ENCODE measurements at places on chromosomes 16 and 17.

DNA sequence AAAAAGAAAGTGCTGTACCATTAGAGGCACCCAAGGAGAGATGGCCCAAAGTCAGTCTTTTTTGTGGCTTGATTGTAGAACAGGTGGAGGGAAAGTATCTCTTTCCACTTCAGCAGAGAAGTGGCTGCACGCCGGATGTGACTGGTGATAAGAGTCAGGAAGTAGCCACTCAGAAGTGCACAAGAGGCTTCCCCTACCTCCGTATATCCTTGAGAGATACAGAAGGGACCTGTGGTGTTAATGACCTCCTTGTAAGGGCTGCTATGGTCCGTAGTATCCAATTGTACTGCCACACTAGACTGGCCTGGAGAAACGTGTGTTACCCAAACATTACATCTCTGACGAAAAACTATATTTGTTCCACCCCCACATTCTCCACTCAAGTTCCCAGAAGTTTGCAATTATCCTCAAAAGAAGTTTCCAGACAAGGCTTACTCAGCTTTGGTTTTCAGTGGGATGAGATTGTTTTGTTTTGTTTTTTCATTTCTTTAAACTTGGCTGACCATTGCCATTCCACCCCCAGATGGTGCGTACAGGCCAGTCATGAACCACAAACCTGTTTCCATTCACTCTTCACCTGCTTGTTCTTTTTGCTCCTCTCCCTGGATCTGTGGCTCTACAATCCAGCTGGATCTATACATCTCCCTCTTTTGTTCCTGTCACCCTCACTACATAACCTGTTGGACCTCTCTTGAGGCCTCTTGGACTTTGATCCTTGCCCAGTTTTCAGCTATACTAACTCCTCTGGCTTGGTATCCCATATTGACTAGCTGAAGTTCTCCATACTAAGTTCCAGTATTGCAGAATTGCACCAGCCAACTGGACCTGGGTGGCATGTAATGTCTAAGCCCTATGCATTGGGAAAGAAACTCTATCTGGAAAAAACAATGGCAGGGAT is 20.7 kb upstream of the MED13 start:
- no peak for DNase-seq

GRCh38 chr16:26263406-26263805 is 571.6 kb downstream of the HS3ST4 start:
- no peak for DNase-seq

GRCh38 chr17:32348483-32348800 is 1.5 kb upstream of the ZNF207 start:
- no peak for DNase-seq

DNA sequence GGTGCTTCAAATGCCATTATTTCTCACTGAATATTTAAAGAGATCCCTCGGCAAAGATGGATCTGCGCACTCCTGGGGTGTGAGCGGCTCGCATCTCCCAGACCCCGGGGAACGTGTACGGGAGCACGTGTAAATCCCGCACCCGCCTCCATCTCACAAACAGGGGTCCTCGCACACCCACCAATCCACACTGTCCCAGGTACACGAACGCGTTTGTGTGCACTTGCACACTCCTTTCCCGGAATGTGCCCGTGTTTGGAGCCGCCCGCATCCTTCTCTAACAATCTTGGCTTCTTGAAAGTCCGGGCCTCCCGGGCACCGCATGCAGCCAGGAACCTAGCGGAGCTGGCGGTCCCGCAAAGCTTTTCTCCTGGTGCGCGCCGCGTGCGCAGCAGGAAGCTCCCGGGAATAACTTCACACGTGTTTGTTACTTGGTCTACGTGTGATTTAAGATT is 2.5 kb upstream of the SALL1 start:
- no peak for DNase-seq

DNA sequence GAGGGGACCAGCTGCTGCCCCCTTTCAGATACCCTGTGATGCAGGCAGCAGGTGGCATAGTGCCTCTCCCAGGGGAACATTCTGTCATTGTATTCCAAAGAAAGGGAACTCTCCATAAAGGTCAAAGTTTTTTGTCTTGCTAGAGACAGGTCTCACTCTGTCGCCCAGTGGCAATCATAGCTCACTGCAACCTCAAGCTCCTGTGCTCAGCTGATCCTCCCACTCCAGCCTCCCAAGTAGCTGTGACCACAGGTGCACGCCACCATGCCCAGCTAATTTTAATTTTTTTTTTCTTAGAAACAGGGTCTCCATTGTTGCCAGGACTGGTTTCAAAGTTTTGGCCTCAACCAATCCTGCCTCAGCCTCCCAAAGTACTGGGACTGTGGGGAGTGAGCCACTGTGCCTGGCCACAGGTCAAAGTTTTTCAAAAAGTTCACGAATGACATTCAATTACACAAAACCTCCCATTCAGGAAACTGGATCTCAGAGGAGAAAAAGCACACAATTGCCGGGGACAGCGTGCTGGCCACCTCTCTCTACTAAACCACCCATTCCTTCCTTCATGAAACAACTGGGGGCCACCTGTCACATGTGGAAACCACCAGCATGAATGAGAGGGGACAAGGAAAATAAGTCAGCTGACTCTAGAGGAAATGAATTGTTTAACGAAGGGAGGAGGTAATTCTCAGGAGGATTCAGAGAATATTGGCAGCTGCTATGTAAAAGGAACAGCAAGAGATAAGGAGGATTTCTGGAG is 80.0 kb downstream of the MARCHF10 start:
- DNase-seq = no peak

DNA sequence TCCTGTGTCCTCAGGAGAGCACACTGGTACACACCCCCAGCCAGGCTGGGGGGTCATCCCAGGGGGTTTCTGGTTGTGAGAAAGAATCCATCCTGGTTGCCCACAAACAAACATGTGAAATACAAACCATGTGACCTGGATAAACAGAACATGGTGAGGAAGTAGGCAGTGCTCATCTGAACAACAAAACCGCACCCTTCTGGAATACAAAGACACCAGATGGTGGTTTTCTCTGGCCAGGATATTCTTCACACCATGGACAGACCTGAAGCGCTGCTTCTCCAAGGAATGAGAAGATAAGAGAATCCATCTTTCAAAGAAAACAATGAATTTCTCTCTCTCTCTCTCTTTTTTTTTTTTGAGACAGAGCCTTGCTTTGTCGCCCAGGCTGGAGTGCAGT is 302.3 kb downstream of the SLC39A11 start:
- no peak for DNase-seq

- no peak for DNase-seq
Measured at GRCh38 chr16:21163576-21163975, 5.1 kb downstream of the LDAF1 start.

GRCh38 chr16:20344611-20345010 is 7.9 kb downstream of the UMOD start:
- no peak for DNase-seq

GRCh38 chr17:16075949-16076348 is 76.3 kb downstream of the TTC19 start:
- no peak for DNase-seq

DNA sequence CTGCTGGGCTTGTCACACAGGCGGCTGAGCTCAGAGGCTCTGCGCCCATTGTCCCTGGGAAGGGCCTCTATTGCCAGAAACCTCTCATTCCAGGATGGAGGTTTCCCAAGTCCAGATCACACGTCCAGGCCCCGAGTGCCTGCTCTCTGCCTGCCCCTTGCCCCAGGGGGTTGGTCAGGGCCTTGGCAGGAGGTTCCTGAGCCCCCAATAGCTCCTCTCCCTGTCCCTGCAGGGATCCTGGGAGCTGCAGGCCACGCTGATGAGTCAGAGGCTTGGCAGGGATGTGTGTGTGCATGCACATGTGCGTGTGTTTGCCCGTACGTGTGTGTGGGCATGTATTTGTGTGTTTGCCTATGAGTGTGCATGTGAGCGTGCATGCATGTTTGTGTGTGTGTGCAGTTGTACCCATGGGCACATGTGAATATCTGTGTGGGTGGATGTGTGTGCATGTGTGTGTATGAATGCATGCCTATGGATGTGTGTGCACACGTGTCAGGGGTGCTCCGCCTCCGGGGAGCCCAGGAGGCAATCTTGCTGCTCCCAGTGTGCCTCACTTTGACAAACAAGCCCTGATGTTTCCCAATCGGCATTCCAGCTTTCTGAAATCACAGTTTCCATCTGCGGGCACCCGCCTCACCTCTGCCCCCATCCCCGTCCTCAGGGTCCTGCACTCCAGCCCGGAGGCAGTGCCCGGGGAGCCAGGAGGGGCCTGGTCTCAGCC is 98.4 kb upstream of the GSE1 start:
- DNase-seq = no peak

DNA sequence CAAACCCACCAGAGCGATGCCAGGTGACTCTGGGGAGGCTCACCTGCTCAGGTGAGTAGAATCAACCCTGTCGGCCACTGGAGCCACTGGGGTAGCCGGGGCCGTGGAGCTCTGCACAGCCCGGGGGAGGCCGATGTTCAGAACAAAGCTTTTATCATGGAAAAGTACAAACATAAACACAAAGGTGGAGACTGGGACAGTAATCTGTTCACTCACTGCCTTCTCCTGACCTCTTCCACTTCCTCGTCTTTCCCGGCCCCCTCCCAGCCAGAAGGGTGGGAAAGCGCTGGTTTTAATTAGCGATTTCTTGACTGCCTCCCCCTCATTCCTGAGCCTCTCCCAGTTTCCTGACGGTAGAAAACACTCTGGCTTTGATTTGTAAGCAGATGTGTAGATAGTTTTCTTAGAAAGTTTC is 9.8 kb upstream of the TEX19 start:
- DNase-seq = no peak

DNA sequence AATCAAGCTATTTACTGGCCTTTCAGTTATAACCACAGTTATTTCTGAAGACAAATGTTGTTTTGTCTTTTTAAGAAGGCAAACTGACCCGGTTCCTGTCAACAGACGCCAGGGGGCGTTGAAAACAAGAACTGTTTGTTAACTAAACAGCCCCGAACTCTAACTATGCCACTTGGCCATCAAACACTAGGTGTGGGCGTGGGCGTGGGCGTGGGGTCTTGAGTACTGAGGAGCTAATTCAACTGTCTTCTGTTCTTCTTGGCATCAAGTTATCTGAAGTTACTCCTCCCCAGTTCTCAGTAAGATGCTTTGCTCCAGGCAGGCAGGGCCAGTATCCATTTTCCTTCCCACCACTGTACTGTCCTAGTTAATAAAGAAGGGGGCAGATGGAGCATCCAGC is 63.3 kb upstream of the MTMR4 start:
- peak; percentile 64 for DNase-seq

DNA sequence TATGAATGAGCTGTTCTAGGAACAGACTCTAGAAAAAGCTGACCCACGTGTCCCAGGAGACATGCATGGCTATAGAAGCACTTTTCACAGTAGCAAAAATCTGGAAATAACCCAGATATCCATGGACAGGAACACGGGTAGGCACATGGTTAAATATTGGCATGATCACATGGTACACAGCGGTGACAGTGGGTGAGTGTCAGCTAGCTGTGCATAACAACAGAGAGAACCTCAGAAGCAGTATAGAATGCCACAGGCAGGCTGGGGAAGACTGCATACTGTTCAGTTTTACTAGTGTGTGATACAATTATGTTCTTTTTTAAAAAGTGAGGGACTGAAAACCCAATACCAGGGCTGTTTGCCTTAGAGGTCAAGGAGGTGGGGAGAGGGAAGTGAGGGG is 31.4 kb downstream of the EPN2 start:
- no peak for DNase-seq

DNA sequence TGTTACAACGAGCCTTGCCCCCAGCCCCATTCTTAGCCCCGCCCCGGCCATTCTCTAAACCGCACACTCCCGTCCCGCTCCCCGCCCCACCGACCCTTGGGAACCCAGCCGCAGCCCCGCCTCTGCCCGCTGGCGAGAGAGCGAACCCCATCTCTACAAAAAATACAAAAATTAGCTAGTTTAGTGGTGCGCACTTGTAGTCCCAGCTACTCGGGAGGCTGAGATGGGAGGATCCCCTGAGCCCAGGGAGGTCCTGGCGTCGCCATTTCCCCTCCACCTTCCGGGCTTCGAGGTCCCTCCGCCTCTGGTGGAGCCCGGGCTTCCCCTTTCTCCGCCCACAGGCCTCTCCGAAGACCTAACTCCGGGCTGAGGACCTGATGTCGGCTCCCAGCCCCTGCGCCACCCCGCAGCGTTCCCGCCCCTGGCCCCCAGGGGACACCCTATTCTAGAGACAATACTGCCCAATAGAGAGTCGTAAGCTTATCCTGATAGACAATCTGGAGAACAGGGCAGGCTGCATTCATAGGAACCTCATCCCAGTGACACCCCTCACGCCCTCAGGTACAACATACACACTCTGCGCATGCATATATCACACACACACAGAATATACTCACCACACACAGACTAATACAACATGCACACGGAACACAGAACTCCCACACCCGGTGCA is 480 bp upstream of the PROCA1 start:
- DNase-seq = no peak

- no peak for DNase-seq
Measured at GRCh38 chr17:9922012-9922848, 17.2 kb upstream of the RCVRN start.

DNA sequence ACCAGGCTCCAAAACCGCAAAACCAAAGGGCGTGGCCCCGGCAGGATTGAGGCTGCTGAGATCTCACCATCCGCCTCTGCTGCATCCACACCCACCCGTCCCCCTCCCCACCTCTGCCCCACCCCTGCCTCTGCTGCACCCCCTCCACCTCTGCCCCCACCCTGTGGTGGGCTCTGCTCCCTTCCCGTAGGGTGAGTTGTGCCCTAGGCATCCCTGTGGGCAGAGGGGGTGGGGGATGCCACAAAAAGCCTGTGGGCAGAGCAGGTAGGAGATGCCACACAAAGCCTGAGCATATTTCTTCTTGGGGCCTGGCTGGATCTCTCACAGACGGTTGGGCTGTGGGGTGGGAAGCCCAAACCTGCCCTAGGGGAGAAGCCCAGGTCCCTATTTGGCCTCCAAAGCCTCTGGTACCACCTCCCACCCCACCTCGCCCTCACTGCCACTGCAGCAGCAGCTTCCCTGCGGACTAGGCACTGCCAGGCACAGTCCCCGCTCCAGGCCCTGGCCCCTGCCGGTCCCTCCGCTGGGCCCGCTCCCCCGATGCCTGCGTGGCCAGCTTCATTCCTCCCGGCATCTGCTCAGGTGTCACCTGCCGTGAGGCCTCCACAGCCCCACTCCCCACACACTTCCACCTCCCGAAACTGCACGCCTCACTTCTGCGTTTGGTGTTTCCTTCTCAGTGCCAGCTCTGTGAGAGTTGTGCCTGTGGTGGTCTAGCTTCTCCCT is 11.3 kb upstream of the PABPN1L start:
- no peak for DNase-seq

DNA sequence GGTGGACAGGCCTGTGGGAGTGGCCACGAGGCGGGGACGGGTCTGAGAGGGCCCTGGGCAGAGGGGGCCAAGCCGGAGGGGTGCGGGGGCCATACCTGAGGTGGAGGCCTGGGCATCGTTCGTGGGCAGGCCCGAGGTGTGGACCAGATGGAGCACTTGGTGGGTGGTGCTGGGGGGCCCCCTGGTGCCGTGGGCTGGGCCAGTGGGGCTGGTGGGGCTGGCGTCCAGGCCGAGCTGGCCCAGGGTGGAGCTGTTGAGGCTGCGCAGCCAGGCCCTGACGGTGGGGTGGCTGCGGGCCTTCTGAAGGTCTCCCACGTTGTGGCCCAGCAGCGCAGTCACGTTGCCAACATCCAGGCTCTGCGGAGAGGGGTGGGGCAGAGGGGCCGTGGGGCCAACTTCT is 9.4 kb downstream of the MSLN start:
- no peak for DNase-seq

GRCh38 chr16:76913046-76913445 is 277.9 kb upstream of the MON1B start:
- DNase-seq = no peak

- no peak for DNase-seq
Measured at GRCh38 chr16:5066511-5066910, 755 bp upstream of the C16orf89 start.
